BJ (cell line): ENCODE measurements at places on chromosomes 3 and 15.

DNA sequence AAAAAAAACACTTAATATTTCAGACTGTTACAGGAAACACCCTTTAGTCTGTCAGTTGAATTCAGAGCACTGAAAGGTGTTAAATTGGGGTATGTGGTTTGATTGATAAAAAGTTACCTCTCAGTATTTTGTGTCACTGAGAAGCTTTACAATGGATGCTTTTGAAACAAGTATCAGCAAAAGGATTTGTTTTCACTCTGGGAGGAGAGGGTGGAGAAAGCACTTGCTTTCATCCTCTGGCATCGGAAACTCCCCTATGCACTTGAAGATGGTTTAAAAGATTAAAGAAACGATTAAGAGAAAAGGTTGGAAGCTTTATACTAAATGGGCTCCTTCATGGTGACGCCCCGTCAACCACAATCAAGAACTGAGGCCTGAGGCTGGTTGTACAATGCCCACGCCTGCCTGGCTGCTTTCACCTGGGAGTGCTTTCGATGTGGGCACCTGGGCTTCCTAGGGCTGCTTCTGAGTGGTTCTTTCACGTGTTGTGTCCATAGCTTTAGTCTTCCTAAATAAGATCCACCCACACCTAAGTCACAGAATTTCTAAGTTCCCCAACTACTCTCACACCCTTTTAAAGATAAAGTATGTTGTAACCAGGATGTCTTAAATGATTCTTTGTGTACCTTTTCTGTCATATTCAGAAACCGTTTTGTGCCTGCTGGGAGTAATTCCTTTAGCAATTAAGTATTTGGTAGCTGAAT, 17.9 kb downstream of the TMEM43 start:
- DNase-seq = no peak

GRCh38 chr3:56655709-56656108, 27.4 kb downstream of the TASOR start:
- DNase-seq = no peak

DNA sequence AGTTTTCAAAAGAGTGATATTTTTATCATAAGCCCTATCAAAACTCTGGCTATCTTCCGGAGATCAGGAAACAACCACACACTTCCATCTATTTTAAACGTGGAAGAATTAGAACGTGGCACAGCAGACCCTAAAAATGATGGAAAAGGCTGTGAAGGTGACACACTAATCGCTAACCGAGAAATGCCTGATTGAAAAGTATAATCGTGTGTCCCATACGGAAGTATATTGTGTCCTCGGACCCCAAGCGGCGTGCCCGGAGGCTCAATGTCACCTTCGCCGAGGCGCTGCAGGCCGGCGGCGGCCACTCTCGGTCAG, 642 bp downstream of the COX5A start:
- no peak for DNase-seq

GRCh38 chr3:53799338-53799865, 46.8 kb downstream of the CHDH start:
- DNase-seq = no peak

DNA sequence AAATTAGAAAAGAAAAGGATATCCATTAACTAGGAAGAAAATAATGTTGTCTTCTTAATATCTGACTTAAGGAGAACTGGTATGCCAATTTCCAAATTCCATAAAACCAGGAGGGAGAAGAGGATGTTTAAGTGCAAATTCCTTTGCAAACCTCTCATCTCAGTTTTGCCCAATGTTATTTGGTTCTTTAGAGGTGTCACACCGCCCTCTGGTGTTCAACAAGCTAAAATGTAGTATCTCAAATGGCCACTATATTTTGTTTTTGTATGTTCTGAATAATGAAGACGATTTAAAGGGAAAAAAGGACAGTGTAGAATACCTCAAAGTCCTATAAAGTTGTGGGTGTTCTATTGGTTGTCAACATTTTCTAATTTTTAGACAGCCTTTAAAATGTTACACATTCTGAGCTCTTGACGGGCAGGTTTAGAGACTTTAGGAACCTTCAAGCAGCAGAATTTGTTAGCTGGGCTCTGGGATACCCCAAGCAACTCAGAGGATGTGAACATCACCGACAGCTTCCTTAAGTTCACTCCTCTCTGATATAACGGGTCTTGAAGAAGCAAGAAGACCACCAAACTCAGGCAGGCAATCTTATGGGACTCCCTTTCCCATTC, 458.3 kb downstream of the MFSD1 start:
- DNase-seq = no peak

DNA sequence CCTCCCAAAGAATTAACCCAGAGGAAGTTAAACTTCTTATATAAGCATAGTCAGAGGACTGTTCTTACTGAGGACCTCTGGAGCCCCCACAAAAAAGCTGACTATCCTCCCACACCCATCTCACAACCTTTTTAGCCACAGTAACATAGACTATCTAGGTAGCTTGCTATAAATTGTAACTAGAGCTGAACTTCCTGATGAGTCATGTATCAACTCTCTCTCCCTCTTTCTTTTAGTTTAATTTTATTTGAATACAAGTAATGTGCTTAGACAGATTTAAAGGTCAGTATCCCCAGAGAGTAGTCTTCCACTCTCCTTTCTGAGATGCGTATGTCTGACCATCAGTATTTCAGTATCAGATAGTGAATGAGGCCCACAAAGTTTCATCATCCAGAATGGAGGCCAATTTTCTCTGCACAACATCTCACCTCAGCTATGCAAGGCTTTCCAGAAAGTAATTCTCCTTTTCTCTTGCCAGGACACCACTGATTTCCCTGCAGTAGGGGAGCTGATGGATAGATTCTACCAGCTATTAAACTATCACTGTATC, 104.0 kb upstream of the MYRIP start:
- peak; percentile 7 for DNase-seq

DNA sequence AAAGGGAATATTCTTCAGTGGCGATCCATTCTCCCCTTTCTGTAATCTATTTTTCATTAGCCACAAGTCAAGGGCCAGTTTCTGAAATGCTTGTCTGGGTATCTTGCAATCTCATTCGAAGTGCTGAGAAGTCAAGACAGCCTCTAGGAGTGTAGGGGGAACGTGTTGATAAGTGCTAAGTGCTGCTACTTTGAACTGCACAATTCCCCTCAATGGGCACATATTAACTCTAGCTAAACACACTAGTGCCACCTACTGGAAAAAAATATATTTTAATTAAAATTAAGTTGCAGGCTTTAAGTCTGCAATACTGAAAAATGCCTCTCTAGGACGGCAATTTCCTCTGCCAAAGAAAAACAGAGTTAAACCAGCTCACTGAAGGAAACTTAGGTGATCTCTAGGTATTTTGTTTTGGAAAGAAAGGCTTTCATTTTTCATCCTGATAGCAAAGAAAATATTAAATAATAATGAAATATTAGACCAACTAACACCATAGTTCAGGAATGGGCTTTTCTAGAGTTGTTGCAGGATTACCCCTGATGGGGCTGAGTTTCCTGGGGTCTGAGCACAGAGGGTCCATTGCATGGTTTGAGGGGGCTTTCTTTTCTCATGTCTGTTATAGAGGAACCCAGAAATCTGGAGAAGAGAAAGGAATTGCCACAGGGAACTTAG, 181.9 kb upstream of the KBTBD8 start:
- no peak for DNase-seq

DNA sequence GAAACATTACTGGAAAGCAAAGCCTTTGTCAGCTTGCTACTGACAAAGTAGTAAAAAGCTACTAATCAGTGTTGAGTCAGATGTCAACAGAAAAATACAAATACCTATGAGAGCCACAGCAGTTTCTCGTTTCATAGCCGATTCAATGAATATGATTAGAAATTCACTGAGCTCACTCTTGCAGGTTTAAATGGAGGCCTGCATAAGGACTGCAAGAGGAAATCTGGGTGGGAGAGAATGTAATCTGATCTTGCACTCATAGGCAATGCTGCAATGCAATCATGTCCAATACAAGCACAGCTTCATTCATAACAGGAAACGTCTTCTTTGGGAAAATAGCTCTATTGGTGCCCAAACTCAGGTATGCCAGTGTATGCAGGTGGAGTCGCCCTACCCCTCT, 608.8 kb downstream of the ROBO2 start:
- no peak for DNase-seq
